ENCODE measurements at places on chromosomes 7 and 10. TPM values are rescaled to one million over a fixed set of nuclear protein-coding genes. Genes with fewer than 3 reads are reported as not detected.

SMARCD3 gene
- total RNA-seq = 10.6 TPM

CALHM3 gene
- 0.38 TPM for total RNA-seq

ANXA8 gene
- total RNA-seq = 32.8 TPM

PRPS1L1 gene
- total RNA-seq = not detected

INSIG1 gene
- 21.3 TPM for total RNA-seq

OR2A1 gene
- total RNA-seq = not detected

HEPACAM2 gene
- not detected for total RNA-seq

CLEC2L gene
- not detected for total RNA-seq

GSAP gene
- total RNA-seq = 1.8 TPM

FKBP14 gene
- 9.3 TPM for total RNA-seq

CYP2C8 gene
- not detected for total RNA-seq

FAM131B gene
- total RNA-seq = 0.50 TPM

CFTR gene
- 0.24 TPM for total RNA-seq

HECW1 gene
- total RNA-seq = 10.9 TPM

Measured in A549 treated with RU486 at 1 μM for 4 hours (cell line).